ENCODE measurements at places on chromosomes 11 and 22.
A peak's percentile ranks its signal among the peaks of the same experiment; 100 is the strongest.

DNA sequence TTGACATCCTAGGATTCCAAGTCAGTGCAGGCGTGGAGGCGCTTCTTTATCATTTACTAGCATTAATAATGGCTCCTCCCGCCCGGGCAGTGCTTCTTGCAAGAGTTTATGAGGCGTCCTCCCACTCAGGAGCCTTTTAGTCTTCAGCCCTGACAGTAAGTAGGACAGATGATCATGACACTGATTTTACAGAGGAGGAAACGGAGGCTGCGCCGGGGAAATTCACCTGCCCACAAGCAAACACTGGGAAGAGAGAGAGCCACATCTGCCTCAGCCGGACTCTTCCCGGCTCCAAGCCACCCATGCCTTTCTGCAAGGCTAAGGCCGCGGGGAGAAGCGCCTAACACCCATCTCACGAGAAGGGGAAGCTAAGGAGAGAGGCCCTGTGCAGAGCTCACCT is 35.9 kb downstream of the KIAA0930 start:
- no peak for DNase-seq

- peak; percentile 78 for DNase-seq
These were observed 34.1 kb downstream of the NEU3 start for GRCh38 chr11:75022759-75023396.

- no peak for DNase-seq
These were observed 125.2 kb downstream of the TEAD1 start for GRCh38 chr11:12799334-12799835.

DNA sequence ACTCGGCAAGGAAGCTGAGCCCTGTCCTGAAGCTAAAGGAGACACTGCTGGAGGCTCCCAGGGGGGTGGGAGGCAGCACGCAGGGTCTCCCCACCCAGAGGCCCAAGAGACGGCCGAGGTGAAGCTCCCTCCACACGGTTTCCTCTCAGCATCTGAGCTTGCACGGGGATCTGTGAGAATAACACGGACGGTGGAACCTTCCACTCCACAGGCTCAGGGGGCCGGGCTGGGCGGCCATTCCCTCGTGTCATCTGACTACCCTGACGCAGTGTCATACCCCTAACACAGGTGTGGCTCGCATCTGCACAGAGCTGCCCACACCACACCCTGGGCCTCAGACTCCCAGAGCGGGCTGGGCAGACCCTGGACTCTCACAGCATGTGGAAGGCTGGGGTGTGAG is 409.7 kb downstream of the SHANK2 start:
- DNase-seq, result no peak

GRCh38 chr11:45801723-45802315 is 3.1 kb upstream of the SLC35C1 start:
- DNase-seq, result no peak

DNA sequence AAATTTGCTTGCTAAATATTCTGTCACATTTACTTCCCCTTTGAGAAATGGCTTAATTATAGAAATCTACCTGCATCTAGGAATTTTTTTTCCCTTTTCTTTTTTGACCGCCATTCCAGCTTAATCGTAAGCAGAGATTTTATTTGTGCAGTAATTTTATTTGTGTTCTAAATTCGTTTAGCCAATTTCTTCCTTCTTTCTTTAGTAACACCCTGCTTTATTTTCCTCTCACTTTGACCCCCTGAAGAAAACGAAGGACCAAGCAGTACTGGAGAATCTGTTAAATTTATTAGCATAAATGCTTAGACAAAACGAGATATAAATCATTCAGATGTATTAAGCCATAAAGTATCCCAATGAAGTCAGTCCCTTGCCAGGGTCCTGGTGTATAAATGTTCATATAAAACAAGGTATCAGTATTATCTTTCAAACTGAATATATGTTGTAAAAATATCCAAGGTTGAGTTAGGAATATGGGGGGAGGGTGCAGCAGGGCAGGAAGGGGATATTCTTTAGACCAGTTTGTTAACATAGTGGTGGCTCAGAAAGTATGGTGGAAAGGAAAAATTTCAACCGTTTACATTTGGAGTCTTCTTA is 5.1 kb upstream of the WT1 start:
- DNase-seq, result no peak

GRCh38 chr11:63892228-63892627 is 24.7 kb downstream of the RCOR2 start:
- no peak for DNase-seq

DNA sequence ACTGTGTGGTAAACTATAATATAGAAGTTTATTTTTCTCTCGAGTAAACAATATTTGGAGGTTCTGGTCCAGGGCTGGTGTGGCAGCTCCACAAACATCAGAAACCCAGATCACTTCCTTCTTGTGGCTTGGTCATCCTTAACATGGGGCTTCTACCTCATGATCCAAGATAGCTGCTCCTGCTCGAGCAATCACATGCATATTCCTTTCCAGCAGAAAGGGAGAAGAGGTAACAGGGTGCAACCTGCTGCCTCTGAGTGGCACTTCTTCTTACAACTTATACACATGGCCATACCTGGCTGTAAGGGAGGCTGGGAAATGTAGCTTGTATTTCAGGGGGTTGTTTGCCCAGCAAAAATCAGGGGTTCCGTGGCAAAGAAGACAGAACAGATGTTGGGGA is 44.6 kb upstream of the SYT7 start:
- no peak for DNase-seq

DNA sequence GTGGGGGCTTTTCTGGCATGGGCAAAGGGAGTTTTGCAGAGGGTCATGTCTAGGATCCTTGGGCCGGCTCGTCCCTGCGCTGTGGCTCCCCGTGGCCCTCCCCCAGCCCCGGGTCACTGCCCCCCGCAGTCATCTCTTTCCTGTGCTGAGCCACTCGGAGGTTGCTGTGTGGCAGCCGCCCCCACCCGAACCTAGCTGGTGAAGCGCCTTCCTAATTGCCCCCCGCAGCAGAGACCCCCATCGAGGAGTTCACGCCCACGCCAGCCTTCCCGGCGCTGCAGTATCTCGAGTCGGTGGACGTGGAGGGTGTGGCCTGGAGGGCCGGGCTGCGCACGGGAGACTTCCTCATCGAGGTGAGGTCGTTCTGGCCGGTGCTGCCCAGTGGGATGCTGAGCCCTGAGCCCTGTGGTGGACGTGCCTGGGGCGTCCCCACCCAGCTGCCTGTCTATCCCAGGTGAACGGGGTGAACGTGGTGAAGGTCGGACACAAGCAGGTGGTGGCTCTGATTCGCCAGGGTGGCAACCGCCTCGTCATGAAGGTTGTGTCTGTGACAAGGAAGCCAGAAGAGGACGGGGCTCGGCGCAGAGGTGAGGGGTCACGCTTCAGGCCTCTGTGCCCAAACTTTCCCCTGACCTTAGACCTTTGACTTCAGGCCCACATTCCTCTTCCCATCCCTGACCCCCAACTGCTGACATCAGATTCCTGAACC is 32.0 kb downstream of the SHANK3 start:
- DNase-seq, result no peak

DNA sequence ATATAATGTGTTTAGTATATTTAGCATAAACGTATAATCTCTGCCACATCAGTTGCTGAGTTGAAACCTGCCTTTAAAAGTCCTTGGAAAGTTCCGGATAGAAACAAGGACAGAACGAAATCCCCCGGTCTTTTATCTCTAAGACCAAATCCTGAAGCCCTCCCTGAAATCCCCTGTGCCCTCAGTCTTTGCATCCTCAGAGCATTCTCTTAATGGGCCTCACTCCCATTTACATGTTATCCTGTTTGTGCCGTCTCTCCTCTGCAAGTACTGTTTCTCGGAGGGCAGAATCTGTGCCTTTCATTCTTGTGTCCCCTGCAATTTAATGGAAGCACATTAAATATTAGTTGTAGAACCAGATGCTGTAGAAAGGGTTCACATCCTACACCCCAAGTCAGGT is 56.0 kb downstream of the ZNRF3 start:
- DNase-seq, result no peak

GRCh38 chr11:128888034-128888985 is 2.8 kb upstream of the KCNJ5 start:
- DNase-seq, result no peak

- DNase-seq, result no peak
These were observed 47.4 kb downstream of the SHANK2 start for GRCh38 chr11:71204748-71205664.

DNA sequence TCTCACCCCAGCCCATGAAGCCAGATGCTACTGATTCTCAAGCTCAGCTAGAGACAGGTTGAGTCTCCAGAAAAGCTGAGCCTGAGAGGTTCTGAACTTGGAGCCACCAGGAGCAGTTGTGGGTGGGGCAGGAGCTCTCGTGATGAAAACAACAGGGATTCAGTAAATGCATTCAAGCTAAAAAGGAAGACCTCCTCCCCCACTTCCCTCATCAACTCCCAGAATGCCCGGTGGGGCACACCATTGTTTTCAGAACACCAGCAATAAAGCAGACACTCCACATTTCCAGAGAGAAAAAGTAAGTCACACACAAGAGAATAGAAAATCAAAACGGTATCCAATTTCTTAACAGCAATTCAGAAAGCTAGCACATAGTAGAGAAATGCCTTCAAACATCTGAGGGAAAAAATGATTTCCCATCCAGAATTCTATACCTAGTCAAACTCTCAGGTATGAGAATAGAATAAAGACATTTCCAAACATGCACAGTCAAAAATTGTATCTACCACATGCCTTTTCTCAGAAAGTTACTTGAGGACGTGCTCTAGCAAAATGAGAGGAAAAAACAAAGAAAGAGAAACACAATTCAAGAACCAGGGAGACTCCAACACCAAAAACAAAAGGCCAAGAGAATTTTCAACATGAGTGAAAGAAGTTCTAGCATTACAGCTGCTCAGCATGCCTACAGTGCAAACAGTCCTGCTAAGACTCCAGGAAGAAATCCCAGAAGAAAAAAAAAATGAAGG is 56.8 kb downstream of the CDKN1C start:
- no peak for DNase-seq

DNA sequence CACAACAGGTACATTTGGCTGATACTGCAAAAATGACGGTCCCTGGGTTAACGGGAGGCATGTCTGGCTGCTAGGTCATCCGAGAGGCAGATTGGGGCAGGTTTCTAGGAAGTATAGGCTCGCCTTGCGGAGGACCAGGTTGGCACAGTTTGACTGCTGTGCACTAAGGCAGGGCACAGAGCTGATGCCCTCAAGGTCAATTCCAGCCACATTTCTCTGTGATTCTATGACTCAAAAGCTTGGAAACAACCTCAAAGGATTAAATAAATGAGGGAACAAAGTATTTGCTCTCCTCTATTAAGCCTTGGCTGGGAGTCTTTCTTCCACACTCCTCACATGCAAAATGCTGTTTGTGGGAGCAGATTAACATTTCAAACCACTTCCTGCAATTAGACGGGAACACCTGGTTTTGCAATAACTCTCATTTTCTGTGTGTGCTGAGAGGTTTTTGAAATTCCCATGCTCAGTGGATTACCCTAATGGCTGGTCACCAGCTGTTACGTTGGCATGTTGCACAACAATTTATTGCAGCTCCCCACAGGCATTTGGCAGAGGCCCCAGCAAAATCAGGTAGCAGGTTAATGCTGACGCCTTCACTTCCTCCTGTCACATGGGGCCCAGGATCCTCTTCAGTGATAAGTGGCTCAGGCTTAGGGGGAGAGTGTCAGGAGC is 61.0 kb upstream of the PLET1 start:
- DNase-seq, result peak; percentile 52

GRCh38 chr11:91156041-91156440 is 933.2 kb upstream of the CHORDC1 start:
- DNase-seq, result no peak

GRCh38 chr22:22099194-22099486 is 116.6 kb upstream of the TOP3B start:
- no peak for DNase-seq

GRCh38 chr11:39968071-39968470 is 1491.4 kb downstream of the LRRC4C start:
- no peak for DNase-seq

- DNase-seq, result no peak
These were observed 122.0 kb upstream of the SORL1-AS1 start for GRCh38 chr11:121574801-121575200.

GRCh38 chr11:9459667-9460321 is 1.0 kb upstream of the ZNF143 start:
- DNase-seq, result no peak

- no peak for DNase-seq
These were observed 6.3 kb upstream of the CASTOR1 start for GRCh38 chr22:30295576-30295975.

- DNase-seq, result no peak
These were observed 385.7 kb downstream of the SOX6 start for GRCh38 chr11:15970506-15971214.

- DNase-seq, result no peak
These were observed 16.1 kb downstream of the MFNG start for GRCh38 chr22:37470087-37470445.

DNA sequence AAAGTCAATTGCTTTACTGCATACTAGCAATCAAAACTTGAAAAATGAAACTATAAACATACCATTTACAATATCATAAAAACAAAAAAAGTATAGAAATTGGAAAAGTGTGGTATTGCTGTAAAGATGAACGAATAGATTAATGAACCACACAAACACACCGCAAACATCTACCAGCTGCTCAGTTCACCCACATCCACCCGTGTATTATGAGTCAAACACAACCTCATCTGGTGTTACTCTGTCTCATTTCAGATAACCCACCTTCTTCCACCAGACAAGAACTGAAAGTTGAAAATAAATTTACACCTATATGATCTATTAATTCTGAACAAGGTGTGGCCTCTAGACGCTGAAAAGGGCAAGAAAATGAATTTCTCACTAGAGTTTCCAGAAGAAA is 53.3 kb downstream of the BLID start:
- DNase-seq, result no peak

- no peak for DNase-seq
These were observed 69.3 kb downstream of the ABTB2 start for GRCh38 chr11:34288492-34288891.

GRCh38 chr11:61874377-61874809 is 17.0 kb downstream of the FADS3 start:
- DNase-seq, result no peak

DNA sequence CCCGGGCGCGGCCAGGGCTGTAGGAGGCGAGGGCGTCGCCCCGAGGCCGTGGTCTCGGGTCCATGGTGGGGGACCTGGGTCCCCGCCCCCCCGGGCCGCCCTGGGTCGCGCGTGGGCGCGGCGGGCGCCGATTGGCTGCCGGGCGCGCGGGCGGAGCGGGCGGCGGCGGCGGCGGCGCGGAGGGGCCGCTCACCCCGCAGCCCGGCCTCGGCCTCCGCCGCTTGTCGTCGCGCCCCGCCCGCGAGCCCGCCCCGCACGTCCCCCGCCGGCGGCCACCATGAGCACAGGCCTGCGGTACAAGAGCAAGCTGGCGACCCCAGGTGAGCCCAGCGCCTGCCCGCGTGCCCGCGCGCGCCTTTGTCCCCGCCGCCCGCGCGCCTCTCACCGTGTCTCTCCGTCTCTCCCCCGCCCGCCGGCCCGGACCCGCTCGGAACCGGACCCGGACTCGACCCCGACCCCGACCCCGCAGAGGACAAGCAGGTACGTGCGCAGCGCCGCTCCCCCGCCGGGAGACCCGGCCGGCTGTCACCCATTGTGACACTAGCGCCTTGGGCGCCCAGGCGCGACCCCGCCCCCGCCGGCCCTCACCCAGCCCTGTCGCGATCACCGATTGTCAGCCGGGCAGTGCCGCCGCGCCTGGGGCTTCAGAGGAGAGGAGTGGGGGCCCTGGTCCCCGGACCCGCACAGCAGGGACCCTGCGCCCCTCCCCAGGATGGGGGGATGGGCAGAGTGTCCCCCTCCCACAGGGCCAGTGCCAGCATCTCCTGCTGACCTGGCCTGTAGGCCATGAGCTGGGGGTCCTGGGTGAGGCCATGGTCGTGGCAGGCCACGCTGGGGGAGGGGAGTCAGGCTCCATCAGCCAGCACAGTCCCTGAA is at the start of gene SEPTIN5:
SEPTIN5 (plus strand) TSS at position 192 of the 876 bp plus-strand sequence; CDS start at position 278, 86 bp downstream.
- no peak for DNase-seq
